ENCODE measurements at places on chromosomes 6 and 20. TPM values are rescaled to one million over a fixed set of nuclear protein-coding genes. Genes with fewer than 3 reads are reported as not detected.

AAR2 gene
- total RNA-seq = 19.3 TPM

ZNF391 gene
- 0.92 TPM for total RNA-seq

PTK6 gene
- under 0.01 TPM for total RNA-seq

GPSM3 gene
- total RNA-seq = 0.85 TPM

UST gene
- total RNA-seq = 35.4 TPM

C2 gene
- 5.4 TPM for total RNA-seq

SAPCD1 gene
- 0.28 TPM for total RNA-seq

FNDC1 gene
- 0.14 TPM for total RNA-seq

L3MBTL3 gene
- total RNA-seq = 7.1 TPM

IL17A gene
- total RNA-seq = not detected

SRMS gene
- total RNA-seq = not detected

CLPSL1 gene
- not detected for total RNA-seq

WFDC2 gene
- not detected for total RNA-seq

PNPLA1 gene
- total RNA-seq = under 0.01 TPM

CCN6 gene
- total RNA-seq = not detected

SLC22A2 gene
- total RNA-seq = not detected

CLPSL2 gene
- total RNA-seq = not detected

KIF25 gene
- total RNA-seq = not detected

SLC35D3 gene
- not detected for total RNA-seq

PRSS16 gene
- 0.28 TPM for total RNA-seq

Measured in smooth muscle cell of bladder (primary cell).